ENCODE measurements at places on chromosomes 1 and 21. TPM values are rescaled to one million over a fixed set of nuclear protein-coding genes. Genes with fewer than 3 reads are reported as not detected.

GRCh38 chr1:117235863-117236465 is 25.2 kb upstream of the VTCN1 start:
- no peaks in the 10 kb centered on the region for H3K4me1 ChIP-seq
- no peak overlapping the region for H3K27ac ChIP-seq

DNA sequence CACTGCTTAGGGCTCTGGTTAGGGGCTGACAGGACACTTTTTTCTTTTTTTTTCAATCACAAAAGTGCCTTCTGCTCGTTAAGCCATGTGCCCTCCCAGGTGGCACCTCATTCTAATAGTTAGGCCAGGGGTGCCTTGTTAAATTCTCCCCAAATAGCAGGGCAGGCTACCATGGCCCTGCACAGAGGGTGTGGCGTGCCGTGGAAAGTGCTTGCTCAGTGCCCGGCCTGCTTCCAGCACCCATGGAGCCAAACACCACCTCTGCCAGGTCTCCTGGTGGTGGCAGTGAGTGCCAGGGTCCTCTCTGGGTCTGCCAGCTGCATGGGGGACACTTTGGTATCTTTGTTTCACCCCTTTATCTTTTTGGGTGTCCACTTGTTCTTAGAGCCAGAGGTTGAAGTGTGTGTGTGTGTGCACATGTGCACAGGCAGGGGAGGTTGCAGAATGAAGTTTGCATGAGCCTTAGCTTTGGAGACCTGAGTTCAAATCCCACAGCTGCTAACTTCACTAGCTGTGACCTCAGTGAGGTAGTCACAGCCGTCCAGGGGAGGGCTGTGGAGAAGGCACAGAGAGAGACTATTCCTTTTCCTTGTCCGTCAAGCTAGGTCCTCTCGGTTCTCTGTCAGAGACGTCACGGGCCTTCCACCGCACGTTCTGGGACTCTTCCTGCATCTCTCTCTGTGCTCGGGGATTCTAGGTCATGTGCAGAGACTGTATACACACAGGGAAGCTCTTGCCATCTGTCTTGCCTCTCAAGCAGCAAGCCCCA is 39.9 kb upstream of the CSF3R start:
- no peaks in the 10 kb centered on the region for H3K36me3 ChIP-seq
- H3K4me3 ChIP-seq, result no peak overlapping the region
- no peak overlapping the region for H3K27ac ChIP-seq

DNA sequence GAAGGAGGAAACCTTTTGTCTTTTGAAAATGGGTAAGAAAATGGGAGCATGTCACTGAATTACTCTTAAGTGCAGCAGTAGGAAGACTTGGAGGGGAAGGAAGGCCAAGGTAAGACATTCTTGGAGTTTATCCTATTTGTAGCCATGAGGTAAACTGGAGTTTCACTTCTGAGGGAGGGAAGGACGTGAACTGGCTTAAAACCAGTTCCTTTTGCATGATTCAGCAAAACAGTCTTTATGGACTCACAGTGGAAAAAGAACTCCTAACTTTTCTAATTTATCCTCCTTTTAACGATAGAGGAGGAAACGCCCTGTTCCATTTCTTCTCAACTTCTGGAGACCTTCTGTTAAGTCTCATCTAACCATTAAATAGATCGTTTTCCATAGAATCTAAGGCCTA is 2.5 kb downstream of the PRDX6 start:
- no peak for DNase-seq
- H3K27me3 ChIP-seq, result no peaks in the 10 kb centered on the region
- H3K36me3 ChIP-seq, result peaks cover 7% of the 10 kb centered on the region
- H3K4me1 ChIP-seq, result peaks cover 12% of the 10 kb centered on the region
- H3K4me3 ChIP-seq, result no peak overlapping the region

- H3K27ac ChIP-seq, result no peak overlapping the region
- no peak overlapping the region for H3K4me3 ChIP-seq
- H3K36me3 ChIP-seq, result no peaks in the 10 kb centered on the region
These were observed 75.1 kb downstream of the PHTF1 start for GRCh38 chr1:113684153-113684541.

- peak; percentile 58 for DNase-seq
- peaks cover 11% of the 10 kb centered on the region for H3K36me3 ChIP-seq
- H3K27me3 ChIP-seq, result no peaks in the 10 kb centered on the region
- H3K4me3 ChIP-seq, result peak overlapping the region; percentile 19
These were observed 401.5 kb downstream of the PTPRC start for GRCh38 chr1:199040076-199040905.

- H3K4me1 ChIP-seq, result peaks cover 84% of the 10 kb centered on the region
- H3K27ac ChIP-seq, result no peak overlapping the region
- H3K27me3 ChIP-seq, result no peaks in the 10 kb centered on the region
- no peak overlapping the region for H3K4me3 ChIP-seq
These were observed 28.2 kb downstream of the RUNX1 start for GRCh38 chr21:35020902-35021301.

BMP8B gene
- polyA plus RNA-seq, result 0.16 TPM

CD34 gene
- 14.5 TPM for polyA plus RNA-seq

Data from thymus (tissue), 14 donors.